ENCODE measurements at places on chromosomes 2 and 18. TPM values are rescaled to one million over a fixed set of nuclear protein-coding genes. Genes with fewer than 3 reads are reported as not detected.

- no peak overlapping the region for H3K4me3 ChIP-seq
- H3K36me3 ChIP-seq: no peaks in the 10 kb centered on the region
- H3K4me1 ChIP-seq: no peaks in the 10 kb centered on the region
- H3K27me3 ChIP-seq: no peaks in the 10 kb centered on the region
Observed at GRCh38 chr2:48771241-48772014, 15.9 kb upstream of the LHCGR start.

DNA sequence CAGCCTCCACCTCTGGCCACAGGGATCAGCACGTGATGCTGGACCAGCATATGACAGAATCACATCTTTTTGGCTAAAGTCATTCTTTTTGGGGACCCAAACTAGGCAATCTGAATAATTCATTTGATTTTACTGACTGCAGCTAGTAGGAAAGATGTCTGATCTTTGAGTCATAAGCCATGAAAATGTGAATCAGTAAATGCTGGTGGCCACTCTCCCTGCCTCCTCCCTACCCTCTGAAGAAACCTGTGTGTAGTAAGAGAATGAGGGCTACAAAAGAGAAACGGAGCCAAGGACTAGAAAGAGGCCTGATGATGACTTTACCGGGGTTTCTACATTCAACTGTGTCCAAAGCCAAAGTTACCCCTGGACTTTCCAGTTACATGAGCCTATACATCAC lies 10.1 kb upstream of the LRPPRC start:
- no peak for DNase-seq
- H3K4me1 ChIP-seq: no peaks in the 10 kb centered on the region
- no peak overlapping the region for H3K27ac ChIP-seq
- H3K27me3 ChIP-seq: no peaks in the 10 kb centered on the region
- H3K36me3 ChIP-seq: no peaks in the 10 kb centered on the region

LRP1B gene
- 0.28 TPM for total RNA-seq

DNA sequence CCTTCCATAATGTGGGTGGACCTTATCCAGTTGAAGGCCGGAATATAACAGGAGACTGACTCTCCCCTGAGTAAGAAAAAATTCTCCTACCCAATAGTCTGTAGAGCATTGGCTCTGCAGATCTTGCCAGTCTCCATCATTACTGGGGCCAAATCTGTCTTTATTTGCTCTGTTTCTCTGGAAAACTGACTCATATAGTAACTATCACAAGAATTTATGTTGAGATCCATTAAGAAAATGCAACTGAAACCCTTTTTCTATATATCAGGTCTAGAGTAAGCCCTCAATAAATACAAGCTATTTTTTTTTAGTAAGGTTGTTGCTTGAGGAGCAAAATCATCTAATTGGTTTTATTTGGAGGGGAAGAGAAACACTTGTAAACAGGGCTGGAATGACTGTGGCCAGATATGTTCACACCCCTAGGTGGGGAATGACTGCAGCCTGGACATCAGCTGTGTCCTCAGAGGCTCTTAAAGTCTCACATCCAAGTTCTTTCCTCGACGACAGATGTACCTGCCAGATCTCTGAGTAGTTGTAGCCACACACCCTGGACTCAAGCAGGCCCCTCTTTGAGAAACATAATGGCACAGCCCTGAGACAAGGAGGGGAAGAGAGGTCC lies 339.7 kb downstream of the TNS1 start:
- no peak overlapping the region for H3K4me3 ChIP-seq
- no peaks in the 10 kb centered on the region for H3K36me3 ChIP-seq
- peaks cover 2% of the 10 kb centered on the region for H3K27me3 ChIP-seq
- no peak overlapping the region for H3K27ac ChIP-seq
- no peak for DNase-seq

DNA sequence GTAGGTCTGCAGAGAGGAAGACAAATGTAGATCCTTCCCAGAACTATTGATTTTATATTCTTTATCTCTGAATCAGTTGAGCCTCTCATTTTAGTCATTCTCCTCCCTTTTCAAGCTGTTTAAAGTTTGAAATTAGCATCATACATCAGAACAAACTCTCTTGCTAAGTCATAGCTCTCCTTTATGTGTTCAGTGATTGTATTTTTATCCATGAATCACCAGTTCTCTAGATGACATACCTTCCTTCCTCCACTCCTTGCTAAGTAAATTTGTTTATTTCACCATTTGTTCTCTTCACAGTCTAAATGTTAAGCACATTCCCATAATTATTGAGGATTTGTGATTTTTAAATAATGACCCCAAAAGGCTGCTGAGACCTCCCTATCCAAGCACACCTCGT lies 63.5 kb upstream of the RAPGEF4 start:
- no peaks in the 10 kb centered on the region for H3K27me3 ChIP-seq
- DNase-seq: no peak
- H3K4me1 ChIP-seq: peaks cover 6% of the 10 kb centered on the region
- H3K4me3 ChIP-seq: no peak overlapping the region
- H3K27ac ChIP-seq: no peak overlapping the region
- H3K36me3 ChIP-seq: no peaks in the 10 kb centered on the region

RBKS gene
- total RNA-seq: 1.8 TPM

- no peaks in the 10 kb centered on the region for H3K4me1 ChIP-seq
- no peak for DNase-seq
- no peak overlapping the region for H3K4me3 ChIP-seq
- no peak overlapping the region for H3K27ac ChIP-seq
- no peaks in the 10 kb centered on the region for H3K36me3 ChIP-seq
- H3K27me3 ChIP-seq: no peaks in the 10 kb centered on the region
Observed at GRCh38 chr2:18611604-18612003, 22.2 kb upstream of the NT5C1B start.

DNA sequence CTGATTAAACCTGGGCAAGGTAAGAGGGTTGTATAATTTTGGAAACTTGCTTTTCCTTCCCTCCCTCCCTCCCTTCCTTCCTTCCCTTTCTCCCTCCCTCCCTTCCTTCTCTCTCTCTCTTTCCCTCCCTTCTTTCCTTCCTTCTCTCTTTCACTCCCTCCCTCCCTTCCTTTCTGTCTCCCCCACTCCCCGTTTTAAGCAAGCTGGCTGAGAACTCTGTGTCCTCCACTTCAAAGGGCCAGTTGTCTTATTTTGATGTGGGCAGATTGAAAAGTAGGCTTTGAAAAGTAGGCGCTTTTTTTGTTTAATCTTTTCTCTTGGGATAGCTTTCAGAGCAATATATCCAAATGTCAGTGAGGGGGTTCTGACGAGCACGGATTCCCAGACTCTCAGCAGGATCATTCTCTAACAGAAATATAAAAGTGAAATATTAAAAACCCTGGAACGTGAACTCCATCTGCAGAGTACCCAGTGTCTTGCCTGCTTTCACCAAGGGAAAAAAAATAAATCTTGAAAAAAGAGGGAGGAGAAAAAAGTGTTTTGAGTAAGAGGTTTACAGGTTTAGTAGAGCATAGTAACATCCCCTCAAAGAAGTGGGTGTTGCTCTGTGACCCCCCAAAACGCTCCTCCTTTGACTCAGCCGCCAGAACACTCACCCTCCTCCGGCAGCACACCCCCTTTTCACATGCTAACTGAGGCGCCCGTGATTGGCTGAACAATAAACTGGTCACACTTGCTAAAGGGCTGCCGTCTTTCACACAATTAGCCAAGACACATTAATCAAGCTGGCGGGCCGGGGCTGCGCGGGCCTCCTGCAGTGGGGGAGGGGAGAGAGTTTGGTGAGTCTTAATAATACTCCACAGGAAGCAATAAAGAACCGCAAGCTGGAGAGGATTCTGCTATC lies 52.2 kb downstream of the CDK15 start:
- H3K27ac ChIP-seq: no peak overlapping the region
- peaks cover 17% of the 10 kb centered on the region for H3K4me1 ChIP-seq
- H3K27me3 ChIP-seq: peaks cover 10% of the 10 kb centered on the region
- no peaks in the 10 kb centered on the region for H3K36me3 ChIP-seq
- DNase-seq: no peak

DNA sequence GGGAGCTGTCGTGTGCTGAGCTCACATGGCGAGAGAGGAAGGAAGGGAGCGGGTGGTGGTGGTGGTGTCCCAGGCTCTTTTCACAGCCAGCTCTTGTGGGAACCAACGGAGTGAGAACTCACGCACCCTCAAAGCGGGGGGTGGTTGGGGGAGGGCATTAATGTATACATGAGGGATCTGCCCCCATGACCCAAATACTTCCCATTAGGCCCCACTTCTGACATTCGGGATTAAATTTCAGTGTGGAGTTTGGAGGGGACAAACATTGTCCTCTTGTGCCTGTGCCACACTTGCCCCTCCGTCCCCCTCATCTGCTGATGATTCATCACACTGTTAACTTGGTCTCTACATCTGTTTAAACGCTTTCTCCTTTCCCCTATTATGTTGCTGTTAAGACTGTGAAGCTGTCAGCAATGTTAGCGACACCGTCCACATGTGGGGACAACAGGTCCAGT lies 22.5 kb downstream of the INPP4A start:
- H3K27ac ChIP-seq: peak overlapping the region; percentile 36
- peaks cover 72% of the 10 kb centered on the region for H3K4me1 ChIP-seq
- DNase-seq: no peak
- H3K4me3 ChIP-seq: no peak overlapping the region
- H3K36me3 ChIP-seq: peaks cover 3% of the 10 kb centered on the region

DNA sequence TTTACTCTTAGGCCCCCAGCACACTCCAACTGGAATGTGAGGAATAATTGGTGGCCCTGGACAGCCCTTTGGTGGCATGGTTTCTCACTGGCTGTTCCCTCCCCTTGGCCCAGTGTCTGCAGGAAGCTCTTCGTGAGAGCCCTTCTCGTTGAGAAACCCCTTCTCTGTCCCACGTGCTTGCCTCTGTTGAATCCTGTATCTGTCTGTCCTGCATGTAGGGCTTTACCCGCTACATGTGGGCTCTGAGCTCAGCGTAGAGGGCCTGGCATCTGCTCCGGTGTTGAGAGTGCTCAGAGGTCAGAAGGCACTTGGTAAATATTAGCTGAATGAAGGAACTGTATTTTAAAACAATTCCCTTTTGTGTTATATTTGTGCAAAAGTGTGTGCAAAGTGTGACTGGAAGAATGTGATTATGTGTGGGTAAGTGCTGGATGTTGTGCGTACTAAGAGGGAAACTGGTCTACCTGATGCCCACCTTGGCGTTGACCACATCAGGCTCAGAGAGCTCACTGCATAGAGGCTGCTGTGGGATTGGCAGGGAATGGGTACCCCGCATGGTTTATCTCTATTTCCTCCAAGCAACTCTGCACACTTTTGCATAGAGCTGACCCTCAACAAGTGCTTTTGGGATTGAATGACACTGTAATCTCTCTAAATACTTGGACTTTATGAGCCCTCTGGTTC lies 40.0 kb downstream of the RNF144A start:
- H3K4me3 ChIP-seq: no peak overlapping the region
- H3K4me1 ChIP-seq: no peaks in the 10 kb centered on the region
- no peak overlapping the region for H3K27ac ChIP-seq
- DNase-seq: no peak
- no peaks in the 10 kb centered on the region for H3K27me3 ChIP-seq

- H3K27me3 ChIP-seq: no peaks in the 10 kb centered on the region
- H3K27ac ChIP-seq: no peak overlapping the region
- H3K36me3 ChIP-seq: no peaks in the 10 kb centered on the region
Observed at GRCh38 chr2:95308426-95308990, 11.4 kb downstream of the KCNIP3 start.

ALPP gene
- 0.09 TPM for total RNA-seq

DNA sequence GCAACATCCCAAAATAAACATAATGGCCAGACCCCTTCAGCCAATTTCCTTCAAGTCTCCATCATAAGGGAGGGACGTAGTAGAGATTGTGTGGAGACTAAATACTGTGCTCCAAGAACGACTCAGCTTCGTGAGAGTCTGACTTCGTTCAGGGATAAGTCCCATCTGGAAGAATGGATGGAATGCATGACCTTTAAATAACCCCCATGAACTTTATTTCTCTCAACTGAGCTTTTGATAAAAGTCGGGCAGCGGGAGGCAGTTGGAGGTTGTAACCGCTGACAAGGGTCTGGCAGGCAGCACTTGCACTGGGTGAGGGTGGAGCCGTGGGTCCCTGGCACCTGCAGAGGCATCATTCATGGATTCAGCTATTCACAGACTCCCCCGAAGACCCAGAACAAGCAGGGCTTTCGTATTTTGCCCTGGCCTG lies 115.9 kb downstream of the ZFP36L2 start:
- H3K27ac ChIP-seq: no peak overlapping the region
- peaks cover 28% of the 10 kb centered on the region for H3K4me1 ChIP-seq
- H3K27me3 ChIP-seq: no peaks in the 10 kb centered on the region
- H3K4me3 ChIP-seq: no peak overlapping the region
- no peak for DNase-seq

DNA sequence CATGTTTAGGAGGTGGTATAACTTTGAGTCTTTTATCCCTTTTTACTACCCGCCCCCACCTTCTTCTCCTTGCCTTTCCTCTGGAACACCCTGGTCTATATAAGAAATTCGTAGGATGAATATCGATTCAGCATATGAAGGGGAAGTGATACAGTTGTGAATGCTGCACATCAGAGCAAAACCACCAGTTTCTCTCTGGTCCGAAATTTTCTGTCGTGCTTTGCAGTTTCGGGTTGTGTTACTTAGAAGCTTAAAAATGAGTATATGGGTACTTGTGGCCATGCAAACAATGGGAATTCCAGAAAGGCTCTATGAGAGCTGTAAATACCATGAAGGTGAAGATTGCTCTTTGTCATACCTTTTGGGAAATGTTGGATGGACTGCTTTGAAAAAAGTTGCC lies 60.6 kb downstream of the DAW1 start:
- H3K27ac ChIP-seq: no peak overlapping the region
- H3K4me3 ChIP-seq: no peak overlapping the region
- no peak for DNase-seq
- no peaks in the 10 kb centered on the region for H3K27me3 ChIP-seq
- no peaks in the 10 kb centered on the region for H3K4me1 ChIP-seq

DNA sequence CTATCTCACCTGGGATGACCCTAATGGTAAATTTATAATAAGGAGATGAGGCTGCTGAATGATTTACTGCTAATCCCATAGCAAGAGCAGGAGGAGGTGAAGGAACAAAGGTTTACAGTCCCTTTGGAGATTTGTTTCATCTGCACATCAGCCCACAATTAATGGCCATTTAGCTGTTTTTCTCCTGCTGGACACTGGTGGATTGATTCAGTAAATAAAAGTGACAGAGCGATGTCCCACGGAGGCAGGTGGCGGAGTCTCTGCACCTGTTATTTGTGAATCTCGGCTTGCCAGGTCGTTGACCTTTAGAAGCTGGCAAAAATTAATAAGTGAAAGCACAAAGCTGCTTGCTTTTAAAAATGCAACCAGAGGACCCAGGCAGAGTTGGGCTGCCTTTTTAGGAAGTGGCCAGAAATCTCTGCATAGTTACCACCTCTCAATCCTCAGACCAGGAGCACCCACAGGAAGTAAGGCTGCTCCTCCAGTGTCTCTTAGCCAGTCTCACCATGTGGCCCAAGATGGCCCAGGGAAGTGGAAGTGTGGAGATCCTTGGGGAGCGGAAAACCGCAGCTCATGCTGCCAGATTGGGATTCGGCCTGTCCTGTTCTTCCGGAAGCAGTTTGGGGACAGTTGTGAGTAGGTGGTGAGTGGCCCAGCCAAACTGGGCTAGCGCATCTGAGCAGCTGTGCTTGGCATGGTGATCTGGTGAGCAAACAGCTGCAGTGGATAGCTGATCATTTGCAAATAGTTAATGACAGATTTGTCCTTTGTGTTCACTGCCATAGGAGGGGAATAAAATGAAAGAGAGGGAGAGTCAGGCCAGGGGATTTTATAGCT lies 1005.7 kb upstream of the PIK3C3 start:
- no peak overlapping the region for H3K4me3 ChIP-seq
- no peaks in the 10 kb centered on the region for H3K36me3 ChIP-seq
- DNase-seq: no peak
- H3K27ac ChIP-seq: no peak overlapping the region
- H3K4me1 ChIP-seq: no peaks in the 10 kb centered on the region
- H3K27me3 ChIP-seq: no peaks in the 10 kb centered on the region
